ENCODE measurements at places on chromosomes 1 and 21.

GRCh38 chr1:212208978-212209644, 76.1 kb upstream of the PPP2R5A start:
- no peak for DNase-seq

DNA sequence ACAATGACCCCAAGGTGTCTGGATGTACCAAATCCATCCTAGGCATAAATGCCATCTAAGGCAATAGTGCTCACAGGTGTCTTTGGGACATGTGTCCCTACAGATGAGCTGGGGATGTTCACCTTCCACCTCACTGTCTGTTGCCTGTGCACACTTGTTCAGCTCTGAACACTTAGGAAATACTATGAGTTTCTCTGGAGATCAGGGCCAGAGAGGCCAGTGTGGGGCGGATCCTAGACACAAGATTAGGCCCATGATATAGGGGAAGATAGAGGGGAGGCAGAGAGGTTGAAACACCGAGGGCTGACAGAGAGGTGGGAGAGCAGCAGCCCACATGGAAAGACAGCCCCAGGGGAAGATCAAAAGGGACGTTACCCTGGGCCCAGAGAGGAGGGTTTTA, 25.6 kb downstream of the C1orf116 start:
- DNase-seq: no peak

DNA sequence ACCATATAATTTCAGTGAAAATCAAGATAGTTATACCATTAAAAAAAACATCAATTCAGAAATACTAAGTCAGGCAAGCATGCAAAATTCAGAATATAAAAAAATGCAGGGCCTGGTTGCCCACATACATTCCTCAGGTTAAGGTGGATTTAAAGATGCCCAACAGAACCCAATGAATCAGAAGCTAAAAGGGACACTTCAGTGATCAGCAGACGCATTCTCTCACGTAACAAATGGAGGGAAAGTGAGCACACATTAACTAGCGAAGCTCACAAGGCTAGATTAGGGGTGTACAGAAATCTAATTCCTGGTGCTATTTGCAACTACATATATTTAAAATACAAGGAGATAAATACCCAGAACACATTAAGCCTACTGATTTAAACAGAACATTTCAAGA, 17.5 kb downstream of the TOMM20 start:
- no peak for DNase-seq

DNA sequence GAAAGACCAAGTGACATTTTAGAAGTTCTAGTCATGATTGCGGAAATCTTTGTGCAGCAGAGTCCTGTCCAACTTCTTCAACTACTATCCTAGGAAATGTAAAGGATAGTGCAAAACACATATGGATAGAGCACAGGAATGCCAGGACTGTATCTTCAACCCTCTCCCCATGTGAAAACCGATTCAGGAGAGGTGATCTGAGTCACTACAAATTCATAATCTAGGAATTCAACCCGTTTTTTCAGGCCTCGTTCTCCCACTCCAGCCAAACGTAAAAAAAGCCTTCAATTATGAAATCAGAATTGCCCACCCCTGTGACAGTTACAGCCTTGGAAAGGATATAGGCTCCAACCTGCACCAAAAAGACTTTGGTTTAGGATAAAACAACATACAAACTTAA, 52.9 kb upstream of the RGS1 start:
- DNase-seq: no peak

GRCh38 chr1:19909392-19909791, 14.0 kb downstream of the PLA2G2E start:
- DNase-seq: no peak

GRCh38 chr1:215986401-215986800, 419.3 kb downstream of the KCTD3 start:
- no peak for DNase-seq

DNA sequence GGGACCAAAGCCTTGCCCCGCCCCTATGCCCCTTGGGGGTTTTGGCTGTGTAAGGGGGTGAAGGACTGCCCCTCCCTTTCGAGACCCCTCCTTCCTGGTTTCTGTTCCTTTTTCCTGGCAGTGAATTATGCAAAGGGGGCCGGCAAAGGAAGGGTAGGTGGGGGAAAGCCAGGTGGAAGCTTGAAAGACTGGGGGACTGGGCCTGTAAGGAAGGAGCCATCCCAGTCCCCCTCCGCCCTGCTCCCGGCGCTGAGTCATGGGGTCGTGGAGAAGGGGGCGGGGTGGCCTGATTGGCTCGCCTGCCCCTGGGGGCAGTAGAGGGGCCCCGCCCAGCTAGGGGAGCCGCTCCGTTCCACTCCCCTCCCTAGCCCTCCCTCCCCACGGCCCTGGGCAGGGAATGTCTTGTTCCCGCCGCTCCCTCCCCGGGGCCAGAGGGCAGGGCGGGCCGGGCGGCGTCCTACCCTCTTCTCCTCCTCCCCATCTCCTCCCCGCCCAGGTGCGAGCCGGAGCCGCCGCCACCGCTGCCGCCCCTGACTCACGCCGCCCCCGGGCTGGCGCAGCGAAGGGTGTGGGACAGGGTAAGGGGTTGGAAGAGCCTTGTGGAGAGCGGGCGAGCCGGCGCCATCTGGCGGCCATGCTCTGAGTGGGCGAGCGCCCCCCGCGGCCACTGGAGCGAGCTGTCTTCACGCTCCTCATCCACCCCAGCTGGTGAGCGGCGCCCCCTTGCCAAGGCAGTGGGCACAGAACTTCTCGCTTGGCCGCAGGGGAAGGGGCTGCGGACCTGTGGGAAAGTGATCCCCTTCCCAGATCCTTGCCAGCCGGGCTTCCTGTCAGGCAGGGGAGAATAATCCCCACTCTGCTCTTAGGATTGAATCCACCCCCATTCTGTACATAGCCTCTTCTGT, 14.7 kb downstream of the ZBTB7B start:
- DNase-seq: peak; percentile 92

GRCh38 chr1:245871915-245872314, 635.2 kb downstream of the SMYD3 start:
- no peak for DNase-seq

- peak; percentile 57 for DNase-seq
These were observed 269.2 kb upstream of the RGS18 start for GRCh38 chr1:191888996-191889622.

DNA sequence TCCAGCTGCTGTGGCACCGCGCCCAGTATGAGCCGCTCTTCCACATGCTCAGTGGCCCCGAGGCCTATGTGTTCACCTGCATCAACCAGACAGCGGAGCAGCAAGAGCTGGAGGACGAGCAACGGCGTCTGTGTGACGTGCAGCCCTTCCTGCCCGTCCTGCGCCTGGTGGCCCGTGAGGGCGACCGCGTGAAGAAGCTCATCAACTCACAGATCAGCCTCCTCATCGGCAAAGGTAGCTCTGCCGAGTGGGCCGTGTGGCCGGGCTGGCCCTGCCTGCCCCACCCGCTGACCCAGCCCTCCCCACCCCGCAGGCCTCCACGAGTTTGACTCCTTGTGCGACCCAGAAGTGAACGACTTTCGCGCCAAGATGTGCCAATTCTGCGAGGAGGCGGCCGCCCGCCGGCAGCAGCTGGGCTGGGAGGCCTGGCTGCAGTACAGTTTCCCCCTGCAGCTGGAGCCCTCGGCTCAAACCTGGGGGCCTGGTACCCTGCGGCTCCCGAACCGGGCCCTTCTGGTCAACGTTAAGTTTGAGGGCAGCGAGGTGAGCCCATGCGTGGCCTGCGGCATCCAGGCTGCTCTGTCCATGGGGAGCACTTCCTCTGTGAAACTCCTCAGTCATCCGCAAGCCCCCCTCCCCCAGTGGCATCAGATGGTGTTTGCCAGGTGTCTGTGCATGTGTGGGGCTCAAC, 64.2 kb downstream of the PIK3CD start:
- no peak for DNase-seq

- DNase-seq: no peak
These were observed 213.1 kb downstream of the RERE start for GRCh38 chr1:8604041-8604945.

DNA sequence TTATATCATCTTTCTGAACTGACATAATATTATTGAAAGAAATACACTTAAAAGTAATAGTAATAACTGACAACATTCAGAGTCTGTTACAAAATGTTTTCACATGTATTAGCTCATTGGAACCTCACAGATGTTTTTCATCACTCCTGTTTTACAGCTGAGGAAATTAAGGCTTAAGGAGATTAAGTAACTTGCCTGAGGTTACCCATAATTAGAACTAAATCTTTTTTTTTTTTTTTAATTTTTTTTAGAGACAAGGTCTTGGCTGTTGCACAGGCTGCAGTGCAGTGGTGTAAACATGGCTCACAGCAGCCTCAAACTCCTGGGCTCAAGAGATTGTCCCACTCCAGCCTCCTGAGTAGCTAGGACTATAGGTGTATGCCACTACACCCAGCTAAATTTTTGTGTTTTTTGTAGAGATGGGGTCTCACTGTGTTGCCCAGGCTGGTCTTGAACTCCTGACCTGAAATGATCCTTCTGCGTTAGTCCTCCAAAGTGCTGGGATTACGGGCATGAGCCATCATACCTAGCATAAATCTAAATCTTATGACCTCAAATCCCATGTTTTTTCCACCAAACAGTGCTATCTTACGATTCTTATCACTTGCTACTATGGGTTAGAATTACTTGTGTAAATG, 64.7 kb upstream of the MACF1 start:
- DNase-seq: no peak

- no peak for DNase-seq
These were observed 543 bp downstream of the TMEM9 start for GRCh38 chr1:201153474-201154388.

DNA sequence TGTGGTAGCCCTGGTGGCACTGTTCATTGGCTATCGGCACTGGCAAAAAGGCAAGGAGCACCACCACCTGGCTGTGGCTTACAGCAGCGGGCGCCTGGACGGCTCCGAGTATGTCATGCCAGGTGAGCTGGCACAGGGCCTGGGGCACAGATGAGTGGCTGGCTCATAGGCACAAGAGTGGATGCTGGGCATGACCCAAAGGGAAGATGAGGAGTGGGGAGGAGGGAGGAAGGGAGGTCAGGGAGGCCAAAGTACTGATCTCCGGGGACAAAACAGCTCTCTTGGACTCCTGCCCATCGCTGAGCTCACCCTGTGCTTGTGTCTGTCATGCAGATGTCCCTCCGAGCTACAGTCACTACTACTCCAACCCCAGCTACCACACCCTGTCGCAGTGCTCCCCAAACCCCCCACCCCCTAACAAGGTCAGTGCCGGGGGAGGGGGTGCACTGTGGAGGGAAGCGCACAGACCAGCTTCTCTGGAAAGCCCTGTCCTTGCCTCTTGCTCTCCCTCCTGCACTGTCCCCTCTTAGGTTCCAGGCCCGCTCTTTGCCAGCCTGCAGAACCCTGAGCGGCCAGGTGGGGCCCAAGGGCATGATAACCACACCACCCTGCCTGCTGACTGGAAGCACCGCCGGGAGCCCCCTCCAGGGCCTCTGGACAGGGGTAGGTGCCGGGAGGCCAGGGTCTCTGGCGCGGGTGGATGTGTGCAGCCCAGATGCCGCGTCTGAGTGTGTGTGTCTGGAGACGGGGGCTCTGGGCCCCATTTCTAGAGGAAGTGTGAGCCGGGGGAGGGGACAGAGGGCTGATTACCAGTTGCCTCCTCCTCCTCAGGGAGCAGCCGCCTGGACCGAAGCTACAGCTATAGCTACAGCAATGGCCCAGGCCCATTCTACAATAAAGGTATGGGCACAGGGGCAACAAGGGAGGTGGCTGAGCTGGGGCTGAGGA, 7.3 kb upstream of the LRRC71 start:
- DNase-seq: no peak

DNA sequence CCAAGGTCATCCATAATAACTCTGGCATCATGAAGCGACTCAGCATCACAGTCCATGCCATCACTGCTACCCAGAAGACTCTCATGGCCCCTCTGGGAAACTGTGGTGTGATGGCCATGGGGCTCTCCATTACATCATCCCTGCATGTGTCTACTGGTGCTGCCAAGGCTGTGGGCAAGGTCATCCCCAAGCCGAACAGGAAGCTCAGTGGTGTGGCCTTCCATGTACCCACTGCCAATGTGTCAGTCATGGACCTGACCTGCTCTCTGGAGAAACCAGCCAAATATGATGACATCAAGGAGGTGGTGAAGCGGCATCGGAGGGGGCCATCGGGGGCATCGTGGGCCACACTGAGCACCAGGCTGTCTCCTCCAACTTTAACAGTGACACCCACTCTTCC, 65.1 kb upstream of the ARHGAP29 start:
- no peak for DNase-seq

DNA sequence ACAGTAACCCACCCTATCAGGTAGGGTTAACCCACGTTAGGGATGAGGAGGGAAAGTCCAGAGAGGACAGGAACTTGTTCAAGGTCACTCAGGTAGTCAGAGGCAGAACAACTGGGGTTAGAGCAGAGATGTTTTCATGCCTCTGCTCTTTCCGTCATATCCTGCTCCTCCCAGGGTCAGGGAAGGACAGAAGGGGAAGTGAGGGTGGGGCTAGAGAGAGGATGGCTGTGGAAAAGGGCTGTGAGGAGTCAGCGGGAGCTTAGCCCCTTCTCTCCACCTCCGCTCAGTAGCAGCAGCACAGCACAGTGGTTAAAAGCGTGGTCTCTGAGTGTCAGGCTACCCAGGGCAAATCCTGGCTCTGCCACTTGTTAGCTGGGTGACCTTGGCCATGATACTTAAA, 36.5 kb downstream of the DDX20 start:
- no peak for DNase-seq

GRCh38 chr1:90154711-90155110, 159.8 kb downstream of the ZNF326 start:
- DNase-seq: no peak

DNA sequence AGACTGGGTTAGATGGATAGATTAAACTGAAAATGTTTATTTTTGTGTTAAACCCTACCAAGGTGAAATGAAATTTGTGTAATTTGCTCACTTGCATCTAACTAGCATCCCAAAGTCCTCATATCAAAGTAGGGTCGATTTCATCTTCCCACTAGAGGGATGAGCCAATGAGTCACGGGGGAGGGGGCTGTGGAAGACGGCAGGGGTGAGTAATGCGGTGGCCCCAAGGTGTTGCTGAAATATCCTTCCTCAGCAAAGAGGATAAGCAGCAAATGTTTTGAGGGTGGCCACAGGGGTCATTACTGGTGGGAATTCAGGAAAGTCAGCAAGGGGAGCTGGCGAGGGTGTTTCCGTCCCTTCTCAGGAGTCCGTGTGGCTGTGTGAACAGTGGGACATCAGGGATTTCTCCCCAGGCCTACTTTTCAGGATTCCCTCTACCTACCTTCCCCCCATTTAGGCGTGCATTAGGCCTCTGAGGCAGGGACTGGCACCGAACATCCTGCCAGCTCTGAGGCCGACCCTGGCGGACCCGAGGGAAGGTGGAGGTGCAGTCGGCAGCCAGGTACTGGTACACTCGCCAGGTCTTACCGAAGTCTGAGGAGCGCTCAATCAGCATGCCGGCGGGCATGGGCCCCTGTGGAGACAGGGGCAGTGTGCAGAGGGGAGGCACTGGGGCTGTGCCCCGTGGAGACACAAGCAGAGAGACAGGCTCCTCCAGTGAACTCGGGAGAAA, 18.1 kb downstream of the LAMB3 start:
- DNase-seq: no peak

GRCh38 chr1:93416183-93416582, 31.7 kb upstream of the FNBP1L start:
- no peak for DNase-seq

GRCh38 chr1:244849189-244849866, 13.9 kb downstream of the COX20 start:
- no peak for DNase-seq

- DNase-seq: no peak
These were observed 20.9 kb downstream of the BATF3 start for GRCh38 chr1:212678456-212679410.

All from H4 (cell line).